AG08395 (cell line): ENCODE measurements at places on chromosomes 7 and 10.

DNA sequence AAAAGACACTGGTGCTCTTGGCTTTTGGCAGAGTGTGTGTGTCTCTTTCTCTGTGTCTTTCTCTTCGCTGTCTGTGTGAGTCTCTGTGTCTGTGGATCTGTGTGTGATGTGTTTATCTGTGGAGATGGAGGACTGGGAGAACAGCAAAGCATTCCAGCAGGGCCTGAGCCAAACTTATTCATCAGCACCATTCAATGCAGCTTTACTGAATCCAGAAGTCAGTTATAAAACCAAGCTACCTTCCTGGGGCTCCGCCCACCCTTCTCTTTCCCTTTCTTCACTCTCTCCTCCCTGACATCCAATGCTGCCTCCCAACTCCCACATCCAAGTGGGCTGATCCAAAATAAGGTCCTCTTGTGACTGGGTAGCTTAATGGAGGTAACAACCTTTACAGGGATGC, 3.9 kb downstream of the SGMS1 start:
- no peak for DNase-seq

- DNase-seq: no peak
These were observed 94.8 kb upstream of the KCNMA1 start for GRCh38 chr10:77732213-77733003.

- DNase-seq: peak; percentile 11
These were observed 252.6 kb upstream of the INHBA start for GRCh38 chr7:41955451-41955850.

DNA sequence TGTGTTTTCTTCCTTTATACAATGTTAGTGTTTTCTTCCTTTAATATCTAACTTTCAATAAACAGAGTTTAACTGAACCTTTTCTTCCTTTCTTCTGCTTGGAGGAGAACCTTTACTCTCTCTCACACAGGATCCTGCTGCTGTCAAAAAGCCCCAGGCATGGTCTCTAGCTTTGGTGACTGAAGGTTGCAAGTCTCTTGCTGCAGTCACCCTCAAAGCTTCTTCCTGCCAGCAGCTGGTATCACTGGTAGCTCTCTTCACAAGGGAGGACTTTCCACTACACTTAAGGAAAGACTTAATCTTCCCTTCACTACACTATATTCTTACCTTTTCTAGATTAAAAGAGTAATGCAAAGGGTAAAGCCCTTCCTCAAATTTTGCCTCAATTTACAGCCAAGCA, 153.4 kb downstream of the SGMS1 start:
- DNase-seq: no peak

DNA sequence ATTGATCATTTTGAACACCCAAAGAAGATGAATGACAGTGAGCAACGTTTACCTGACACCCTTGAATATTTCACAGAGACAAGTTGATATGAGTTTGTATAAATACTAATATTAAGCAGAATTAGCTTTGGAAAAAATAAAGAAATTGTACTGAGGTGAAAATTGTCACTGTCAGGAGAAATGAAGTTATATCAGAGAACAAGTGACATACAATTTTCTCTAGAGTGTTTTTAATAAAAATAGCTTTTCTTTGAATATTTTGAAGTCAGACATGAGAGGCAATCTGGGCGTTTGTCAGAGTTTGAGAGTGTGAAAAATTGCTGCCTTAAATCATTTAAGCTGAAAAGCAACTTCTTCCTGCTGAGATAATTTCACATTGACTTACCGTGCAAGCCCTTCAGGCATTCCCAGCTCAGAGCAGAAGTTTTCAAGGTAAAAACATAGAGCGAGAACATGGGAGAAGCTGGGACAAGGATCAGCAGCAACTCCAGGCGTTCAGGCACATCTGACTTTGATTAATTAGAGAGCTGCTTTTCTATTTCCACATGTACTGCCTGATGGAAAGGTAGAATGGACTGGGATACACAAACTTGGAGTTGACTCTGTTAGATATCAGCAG, 535.9 kb downstream of the TFEC start:
- no peak for DNase-seq

DNA sequence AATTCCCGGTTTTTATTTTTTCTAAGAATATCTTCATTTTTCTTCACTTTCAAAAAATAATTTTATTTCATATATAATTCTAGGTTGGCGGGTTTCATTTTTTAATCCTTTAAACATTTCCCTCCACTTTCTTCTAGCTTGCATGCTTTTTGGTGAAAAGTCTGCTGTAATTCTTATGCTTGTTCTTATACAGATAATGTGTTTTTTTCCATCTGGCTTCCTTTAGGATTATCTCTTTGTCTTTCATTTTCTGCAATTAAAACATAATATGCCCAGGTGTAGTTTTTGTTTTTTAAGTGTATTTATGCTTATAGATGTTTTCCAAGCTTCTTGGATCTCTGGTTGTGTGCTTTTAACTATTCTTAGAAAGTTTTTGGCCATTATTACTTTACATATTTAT, 341.3 kb upstream of the SEMA3C start:
- no peak for DNase-seq

- no peak for DNase-seq
These were observed 99.0 kb upstream of the GATA3 start for GRCh38 chr10:7955446-7955845.

DNA sequence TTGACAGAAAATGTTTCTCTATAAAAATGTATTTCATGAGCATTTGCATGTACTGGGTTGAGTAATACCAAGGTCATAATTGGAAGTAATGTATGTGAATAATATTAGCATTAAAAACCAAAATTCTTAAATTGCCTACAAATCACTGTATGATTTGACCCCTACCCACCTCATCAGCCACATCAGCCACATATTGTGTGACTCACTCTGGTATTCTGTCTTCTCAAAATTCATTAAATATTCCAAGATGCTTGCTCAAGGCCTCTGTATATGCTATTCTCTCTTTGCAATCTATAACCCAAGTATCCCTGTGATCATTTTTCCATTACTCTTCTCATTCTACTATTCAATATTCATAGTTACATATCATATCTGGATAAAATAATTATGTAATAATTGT, 21.4 kb downstream of the POT1 start:
- DNase-seq: no peak

DNA sequence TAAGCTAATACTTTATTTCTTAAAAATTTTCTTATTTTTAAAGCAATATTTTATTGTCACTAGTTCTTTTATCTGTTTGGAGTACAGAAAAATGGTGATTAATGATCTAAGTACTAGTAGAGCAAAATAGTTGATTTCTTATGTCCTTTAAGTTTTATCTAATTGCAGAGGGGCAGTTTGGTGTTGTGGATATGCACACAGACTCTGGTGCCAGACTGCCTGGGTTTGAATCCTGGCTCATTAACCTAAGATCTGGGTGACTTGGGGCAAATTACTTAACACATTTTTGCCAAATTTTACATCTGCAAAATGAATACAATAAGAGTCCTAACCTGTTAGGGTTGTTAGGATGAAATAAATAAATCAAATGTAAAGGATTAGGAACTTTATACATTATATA, 10.7 kb upstream of the PRPS1L1 start:
- DNase-seq: no peak

- no peak for DNase-seq
These were observed 585.8 kb downstream of the GATA3 start for GRCh38 chr10:8640301-8640700.

- no peak for DNase-seq
These were observed 38.3 kb downstream of the CAMK1D start for GRCh38 chr10:12387561-12388210.

GRCh38 chr10:100046021-100046486, 35.6 kb downstream of the CPN1 start:
- DNase-seq: peak; percentile 82

- DNase-seq: no peak
These were observed 184.1 kb upstream of the PRR15 start for GRCh38 chr7:29379551-29379950.

- peak; percentile 50 for DNase-seq
These were observed 1.2 kb downstream of the ADIRF start for GRCh38 chr10:86969421-86970041.

DNA sequence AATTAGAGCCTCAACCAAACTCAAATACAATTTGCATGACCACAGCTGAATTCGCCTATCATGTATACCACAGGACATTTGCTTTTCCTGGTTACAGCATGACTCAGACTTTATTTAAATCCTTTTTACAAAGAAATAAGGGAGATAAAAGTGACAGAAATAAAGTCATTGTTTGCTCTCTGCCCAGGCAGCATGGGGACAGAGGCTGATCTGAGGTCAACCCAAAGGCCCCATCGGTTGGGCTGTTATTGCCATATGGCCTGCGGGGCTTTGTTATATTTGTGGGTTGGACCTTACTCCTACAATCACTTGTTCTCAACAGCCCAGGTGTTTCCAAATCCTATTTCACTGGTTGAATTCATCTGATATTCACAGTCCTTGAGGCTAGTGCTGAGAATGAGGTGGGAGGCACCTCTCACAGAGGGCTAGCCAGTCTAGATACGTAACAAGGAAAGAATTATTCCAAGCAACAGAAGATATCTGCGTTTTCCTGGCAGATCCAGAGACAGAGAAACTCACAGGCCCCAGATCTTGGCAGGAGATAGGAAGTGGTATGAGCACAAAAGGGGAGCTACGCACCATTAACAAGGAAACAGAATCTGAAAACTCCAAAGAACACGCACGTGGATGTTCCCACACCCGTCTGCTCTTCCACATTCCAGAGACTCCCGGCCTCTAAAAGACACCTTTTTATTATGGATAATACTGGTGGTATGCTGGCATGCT, 117.3 kb downstream of the HIPK2 start:
- no peak for DNase-seq

DNA sequence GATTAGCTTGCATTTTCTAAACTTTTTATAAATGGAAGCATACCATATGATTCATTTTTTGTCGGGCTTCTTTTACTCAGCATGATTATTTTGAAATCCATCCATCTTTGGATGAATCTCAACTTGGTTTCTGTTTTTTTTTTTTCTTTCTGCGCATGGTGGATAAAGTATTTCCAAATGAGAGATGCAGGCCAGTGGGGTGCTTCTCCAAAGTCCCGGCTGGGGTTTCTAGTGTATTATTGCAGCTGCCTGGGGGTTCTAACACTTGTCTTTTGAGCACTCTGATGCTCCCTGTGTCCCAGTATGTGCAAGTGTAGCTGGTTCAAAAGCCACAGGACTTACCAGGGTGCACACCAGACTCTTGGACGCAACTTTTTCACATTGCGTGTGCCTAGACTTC, 70.9 kb upstream of the LOXL4 start:
- DNase-seq: no peak

DNA sequence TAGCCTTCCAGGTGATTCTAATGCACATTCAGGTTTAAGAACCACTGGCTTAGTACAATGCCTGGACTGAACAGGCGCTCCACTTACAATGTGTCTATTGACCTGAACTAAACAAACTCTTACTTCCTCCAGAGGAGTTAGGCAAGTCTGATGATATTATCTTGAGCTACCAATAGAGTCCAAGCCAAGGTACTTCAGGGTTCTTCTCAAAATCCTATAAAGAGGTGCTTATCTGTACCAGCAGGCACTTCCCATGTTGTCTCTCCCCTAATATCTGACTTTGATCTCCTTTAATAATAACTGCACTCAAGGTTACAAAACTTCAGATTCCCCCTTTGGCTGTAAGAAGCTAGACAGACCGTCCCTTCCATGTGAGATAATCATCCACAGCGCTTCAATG, 157.0 kb upstream of the SVIL start:
- no peak for DNase-seq
